ENCODE measurements at places on chromosomes 1 and 21.

GRCh38 chr1:235069577-235070563 is 58.8 kb downstream of the TOMM20 start:
- peak; percentile 100 for DNase-seq

DNA sequence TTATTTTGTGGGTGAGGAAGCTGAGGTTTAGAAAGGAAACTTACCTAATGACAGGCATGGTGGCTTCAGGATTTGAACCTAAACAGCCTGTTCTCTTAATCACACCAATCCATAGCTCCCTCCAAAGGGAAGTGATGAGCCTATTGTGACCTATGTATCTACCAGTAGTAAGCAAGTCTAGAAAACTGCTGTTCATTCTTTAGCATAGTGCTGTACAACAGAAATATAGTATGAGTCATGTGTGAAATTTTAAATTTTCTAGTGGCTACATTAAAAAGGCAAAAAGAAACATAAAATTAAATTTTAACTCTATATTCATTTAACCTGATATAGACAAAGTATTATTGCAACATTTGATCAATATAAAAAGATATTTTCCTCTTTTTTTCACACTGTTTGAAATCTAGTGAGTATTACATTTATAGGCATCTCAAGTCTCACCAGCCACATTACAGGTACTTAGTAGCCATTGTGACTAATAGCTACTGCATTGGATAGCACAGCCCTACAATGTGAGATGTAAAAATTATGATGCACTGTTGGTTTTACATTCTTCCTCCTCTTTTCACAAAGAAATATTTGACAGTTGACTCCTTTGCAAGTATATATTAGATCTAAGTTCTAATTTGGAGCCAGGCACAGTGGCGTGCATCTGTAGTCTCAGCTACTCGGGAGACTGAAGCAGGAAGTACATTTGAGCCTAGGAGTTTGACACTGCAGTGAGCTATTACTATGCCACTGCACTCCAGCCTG is 16.6 kb downstream of the IPO9 start:
- DNase-seq: no peak

GRCh38 chr1:246795906-246796694 is 71.9 kb downstream of the SCCPDH start:
- no peak for DNase-seq

GRCh38 chr1:109806733-109807400 is 43.1 kb upstream of the EPS8L3 start:
- DNase-seq: no peak

GRCh38 chr1:91091812-91092211 is 70.0 kb upstream of the ZNF644 start:
- DNase-seq: peak; percentile 44

DNA sequence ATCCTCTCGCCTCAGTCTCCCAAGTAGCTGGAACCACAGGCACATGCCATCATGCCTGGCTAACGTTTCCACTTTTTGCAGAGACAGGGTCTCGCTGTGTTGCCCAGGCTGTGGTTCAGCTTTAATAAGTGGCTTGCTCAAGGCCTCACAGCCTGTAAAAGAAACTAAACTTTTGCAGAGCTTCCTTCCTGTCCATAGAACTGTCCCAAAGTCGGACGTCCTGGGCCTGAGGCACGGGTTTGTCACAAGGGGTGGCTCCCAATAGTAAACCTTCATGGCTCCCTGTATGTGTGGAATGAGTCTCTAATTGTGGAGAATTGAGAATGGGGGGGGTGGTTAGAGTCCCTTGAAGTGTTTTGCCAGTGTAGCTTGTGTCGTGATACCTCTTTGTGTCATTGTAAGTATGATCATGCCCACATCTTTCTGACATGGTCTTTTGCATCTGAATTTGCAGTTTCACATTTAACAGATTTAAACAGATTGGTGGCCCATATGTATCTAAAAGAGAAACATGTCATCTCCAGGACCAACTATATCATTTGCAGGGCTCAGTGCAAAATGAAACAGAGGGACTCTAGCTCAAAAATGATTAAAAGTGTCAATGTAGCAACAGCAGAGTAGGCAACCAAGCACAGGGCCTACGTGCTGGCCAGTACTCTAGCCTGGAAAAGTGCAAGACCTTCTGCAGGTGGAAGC is 332.1 kb downstream of the KIF26B start:
- no peak for DNase-seq

DNA sequence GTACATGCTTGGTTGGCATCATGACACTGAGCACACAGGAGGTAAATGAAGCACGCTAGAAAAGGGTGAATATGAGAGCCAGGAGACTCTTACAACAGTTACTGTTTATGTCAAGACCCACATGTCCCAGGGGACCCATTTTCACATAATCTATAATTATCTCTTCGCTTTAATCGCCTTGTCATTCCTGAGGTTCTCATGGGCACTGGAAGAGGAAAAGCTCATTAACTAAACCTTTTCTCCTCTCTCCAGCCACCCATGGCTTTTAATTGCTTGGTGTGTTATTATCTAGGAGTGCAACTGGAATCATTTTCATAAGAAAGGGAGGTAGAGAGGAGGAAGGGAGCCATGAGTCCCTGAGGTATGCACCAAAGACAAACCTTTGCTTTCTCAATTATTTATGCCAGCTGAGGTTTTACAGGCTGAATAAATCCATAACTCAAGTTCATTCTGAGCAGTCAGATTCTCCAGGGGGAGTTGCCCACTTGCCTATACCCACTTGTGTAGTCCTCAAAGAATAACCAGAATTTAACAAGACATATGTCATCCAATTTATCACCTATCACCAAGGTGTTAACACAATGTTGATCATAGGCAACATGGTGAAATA is 77.4 kb downstream of the ACBD6 start:
- DNase-seq: no peak

DNA sequence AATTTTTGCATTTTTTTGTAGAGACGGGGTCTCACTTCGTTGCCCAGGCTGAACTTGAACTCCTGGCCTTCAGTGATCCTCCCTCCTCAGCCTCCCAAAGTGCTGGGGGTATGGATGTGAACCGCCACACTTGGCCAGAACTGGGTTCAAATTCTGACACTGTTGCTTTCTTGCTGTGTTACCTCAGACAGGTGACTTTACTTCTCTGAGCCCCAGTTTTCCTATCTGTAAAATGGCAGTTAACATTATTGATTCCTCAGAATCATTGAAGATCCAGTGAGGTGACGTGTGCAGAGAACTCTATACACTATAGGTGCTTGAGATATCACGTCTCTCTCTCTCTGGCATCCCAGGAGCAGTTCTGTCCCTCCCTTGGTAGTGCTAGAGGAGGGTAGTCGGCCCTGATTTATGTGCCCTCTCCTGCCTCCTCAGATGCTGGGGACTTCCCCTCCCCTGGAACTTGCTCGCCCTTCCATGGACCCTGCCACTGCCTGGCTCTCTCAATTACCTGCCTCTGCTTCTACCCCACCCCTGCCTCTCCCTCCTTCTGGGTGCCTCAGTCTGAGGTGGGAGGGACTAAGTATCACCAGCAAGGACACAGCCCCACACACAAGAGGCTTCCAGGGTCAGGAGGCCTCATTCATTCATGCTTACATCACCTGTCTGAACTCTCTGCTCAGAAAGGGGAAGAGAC is 2.8 kb upstream of the HPCA start:
- no peak for DNase-seq

DNA sequence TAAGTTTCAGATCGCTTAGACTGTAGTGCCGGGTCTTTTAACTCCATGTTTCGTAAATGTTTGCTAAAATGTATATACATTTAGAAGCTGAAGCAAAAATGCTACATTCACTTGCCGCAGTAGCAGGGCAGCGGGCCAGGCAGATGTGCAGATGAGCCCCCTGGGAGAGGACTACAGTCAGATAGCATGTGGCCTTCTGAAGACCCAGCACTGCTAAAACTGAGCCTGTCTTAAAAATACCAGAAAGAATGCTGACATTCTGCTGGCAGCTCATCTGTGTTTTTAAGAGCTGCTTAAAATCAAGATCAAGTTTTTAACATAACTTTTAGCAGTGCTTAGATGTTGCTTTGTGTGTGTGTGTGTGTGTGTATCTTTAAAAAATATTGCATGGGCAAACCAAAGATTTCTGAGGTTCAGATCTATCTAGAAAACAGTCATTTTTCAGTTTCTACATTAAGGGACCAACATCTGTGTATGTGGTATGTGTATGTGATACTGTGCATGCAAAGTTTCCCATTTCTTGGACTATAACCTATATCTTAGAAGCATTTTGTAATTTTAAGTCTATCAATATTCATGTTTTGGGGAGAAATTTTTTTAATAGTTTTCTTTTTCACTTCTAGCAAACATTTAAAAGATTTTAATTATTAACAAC is 31.7 kb downstream of the CHRM3 start:
- DNase-seq: no peak

- no peak for DNase-seq
Measured at GRCh38 chr1:25073640-25074270, 143.7 kb upstream of the RUNX3 start.

GRCh38 chr1:23116216-23116836 is 52.3 kb downstream of the LUZP1 start:
- DNase-seq: no peak

DNA sequence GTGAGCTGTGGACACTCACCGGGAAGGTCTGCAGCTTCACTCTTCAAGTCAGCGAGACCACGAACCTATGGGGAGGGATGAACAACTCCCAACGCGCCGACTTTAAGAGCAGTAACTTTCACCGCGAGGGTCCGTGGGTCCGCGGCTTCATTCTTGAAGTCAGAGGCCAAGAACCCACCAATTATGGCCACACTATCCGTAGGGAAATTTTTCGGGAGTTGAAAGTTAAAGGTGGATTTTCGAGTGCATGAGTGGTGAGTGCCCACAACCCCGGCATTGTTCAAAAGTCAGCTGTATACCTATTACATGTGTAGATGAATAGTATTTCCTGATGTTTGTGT is 19.7 kb downstream of the EXOC8 start:
- no peak for DNase-seq

DNA sequence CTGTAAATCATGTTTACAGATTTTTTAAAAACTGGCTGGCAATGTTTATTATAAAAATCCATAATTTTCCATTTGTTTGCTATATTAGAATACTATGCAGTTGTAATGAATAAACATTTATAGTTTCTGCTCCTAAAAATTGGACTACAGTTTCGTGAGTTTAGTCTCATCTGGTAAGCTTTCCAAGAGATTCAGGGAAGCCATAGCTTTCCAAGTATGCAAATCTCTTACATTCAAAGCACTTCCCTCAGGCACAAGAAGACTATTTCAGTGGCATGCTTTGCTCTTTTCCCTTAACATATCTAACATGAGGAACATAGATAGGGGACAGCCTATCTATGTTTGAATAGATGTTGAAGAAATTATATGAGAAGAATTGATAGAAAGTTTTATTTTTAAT is 77.2 kb downstream of the ADGRL2 start:
- no peak for DNase-seq

DNA sequence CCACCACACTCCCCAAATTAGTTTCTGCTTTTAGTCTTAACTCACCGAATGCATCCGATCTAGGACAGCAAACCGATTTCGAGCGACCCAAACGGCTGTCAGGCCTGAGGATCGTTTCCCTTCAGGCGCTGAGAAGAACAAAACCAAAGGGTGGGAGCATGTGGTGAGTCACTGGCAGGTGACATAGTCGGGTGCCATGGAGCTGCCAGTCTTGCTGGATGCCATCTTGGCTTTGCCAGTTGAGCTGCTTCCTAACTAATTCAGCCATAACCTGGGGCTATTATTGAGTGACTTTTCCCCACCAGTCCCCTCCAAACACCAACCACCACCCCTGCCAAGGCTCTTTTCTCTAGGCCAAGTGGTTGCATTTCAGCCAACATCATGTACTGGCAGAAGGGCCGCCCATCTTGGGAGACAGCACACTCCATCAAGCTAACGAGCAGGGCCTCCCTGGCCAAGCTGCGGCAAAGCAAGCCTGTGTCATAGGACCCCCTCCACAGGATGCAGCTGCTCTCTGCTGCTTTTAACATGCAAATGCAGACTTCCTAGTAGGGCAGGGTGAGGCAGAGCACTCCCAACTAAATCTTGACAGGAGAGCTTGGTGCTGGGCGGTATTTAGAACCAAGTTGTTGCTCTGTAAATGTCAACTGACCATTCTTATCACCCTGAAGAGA is 22.3 kb upstream of the PEX19 start:
- no peak for DNase-seq

DNA sequence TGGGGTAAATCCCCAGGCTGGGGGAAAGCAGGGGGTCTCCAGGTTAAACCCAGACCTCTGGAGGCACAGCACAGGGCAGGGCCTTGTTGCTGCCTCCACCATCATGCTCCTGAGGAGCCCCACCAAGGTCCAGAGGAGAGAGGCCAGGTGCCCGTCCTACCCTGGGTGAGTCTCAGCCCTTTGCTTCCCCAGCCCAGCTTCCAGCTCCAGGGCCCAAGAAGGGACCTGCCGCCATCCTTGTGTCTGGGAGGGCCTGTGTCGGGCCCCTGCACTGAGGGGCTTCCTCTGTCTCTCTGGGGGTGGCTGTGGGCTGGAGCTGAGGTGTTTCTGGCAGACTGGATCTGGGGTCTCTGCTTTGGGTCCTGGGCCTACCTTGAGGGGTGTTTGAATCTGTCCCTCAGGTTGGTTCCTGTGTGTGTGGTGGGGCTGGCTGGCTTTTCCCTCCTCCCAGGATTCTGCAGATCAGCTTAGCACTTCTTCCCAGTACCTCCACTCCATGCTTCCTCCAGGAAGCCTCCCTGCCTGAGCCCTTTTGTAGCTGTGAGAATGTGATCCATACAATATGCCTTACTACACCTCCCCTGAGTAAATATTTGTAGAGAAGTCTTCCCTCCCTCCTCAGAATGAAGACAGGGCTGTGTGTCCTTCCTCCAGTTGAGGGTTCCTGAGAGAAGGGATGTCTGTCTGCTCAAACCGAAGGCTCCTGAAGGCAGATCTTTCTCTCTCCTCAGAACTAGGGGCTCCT is 6.2 kb downstream of the GPR3 start:
- DNase-seq: no peak

DNA sequence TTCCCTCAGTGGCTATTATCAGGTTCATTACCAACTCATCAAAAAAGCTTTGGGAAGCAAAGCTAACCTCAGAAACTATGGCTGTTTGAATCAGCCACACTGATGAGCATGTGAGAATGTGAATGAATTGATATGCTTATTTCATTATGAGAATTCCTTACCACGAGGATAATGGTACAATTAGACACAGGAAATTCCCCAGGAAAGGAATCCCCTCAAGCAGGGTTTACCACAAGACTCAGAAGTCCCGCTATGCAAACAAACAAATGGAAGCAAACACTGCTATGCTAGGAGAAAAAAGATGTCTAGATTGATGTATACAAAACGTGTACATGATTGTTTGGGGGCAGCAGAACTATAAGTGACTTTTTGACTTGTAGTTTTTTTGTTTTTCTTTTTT is 205.0 kb downstream of the HMCN1 start:
- DNase-seq: no peak

DNA sequence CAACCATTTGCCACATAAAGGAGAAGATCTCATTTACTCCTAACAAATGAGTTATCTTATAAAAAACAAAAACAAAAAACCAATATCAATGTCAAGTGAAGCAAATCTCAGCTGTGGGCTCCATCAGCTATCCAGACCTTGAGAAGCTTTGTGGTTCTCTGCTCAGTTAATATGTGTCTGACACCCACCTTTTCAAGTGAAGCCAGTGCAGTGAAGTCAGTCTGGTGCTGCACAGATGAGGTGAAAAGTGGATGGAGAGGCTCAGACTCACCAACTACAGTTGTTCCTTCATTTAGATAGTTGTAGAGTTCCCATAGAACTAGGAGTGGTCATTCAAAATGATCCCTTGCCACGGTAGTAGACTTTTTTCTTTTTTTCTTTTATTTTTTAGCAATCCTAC is 106.8 kb downstream of the NTNG1 start:
- DNase-seq: no peak

GRCh38 chr1:147804942-147805723 is 44.7 kb upstream of the GJA5 start:
- no peak for DNase-seq

All from MCF 10A (cell line).